ENCODE measurements at places on chromosomes 2 and 18. TPM values are rescaled to one million over a fixed set of nuclear protein-coding genes. Genes with fewer than 3 reads are reported as not detected.

The GREB1 gene
- 0.51 TPM for total RNA-seq

- no peak for DNase-seq
These were observed 91.5 kb upstream of the SLC8A1 start for GRCh38 chr2:40543381-40543780.

DNA sequence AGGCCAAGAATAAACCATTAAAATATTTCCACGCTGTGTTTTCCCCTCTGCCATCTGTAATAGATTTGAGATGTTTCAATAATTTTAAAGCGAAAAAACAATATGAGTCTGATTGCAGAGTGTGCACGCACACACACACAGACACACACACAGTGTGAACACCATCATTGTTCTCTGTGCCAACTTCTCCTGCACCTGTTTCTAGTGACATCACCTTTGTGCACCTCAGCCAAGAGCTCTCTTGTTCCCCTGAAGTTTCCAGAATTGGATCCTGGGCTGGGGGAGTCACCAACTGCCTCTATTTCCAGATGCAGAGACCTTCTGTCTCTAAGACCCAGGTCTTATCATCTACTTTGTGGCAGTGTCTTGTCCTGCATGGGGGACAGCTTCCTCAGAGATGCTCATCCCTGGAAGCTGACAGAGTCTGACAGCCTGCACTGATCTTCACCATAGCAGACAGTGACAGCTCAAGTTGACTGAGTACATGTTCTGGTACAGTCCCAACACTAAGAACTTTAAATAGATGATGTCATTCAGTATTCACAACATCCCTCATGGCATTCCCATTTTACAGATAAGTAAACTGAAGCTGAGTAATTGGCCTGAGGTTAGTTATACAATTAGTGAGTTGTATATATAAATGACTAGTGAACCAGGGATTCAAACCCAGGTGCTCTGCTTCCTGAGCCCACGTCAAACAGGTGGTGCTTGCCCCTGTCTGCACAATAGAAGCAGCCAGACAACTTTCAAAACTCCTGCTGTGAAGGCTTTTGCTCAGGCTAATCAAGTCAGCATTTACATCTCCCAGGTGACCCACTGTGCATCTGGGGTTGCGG is 39.4 kb downstream of the ACOXL start:
- DNase-seq, result no peak

- DNase-seq, result no peak
These were observed 145.9 kb downstream of the KLHL29 start for GRCh38 chr2:23530909-23531276.

DNA sequence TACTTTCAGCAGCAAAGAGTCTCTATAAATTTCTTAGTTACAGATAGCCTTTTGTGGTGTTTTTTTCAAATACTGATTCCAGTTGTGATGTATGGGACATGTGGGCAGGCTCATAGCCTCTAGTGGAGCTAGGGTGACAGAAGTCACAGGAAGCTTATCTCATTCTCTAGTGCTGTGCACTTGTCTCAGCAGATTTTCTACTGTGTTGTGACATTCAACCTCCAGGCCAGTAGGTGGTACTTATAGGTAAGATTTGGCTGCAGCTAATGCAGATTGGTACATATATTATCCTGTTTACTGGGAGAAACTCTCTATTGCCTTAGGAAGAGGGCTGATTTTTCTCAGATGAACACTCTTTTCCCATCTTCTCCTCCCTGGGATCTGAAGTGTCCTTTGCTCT is 176.2 kb downstream of the CALCRL start:
- no peak for DNase-seq

DNA sequence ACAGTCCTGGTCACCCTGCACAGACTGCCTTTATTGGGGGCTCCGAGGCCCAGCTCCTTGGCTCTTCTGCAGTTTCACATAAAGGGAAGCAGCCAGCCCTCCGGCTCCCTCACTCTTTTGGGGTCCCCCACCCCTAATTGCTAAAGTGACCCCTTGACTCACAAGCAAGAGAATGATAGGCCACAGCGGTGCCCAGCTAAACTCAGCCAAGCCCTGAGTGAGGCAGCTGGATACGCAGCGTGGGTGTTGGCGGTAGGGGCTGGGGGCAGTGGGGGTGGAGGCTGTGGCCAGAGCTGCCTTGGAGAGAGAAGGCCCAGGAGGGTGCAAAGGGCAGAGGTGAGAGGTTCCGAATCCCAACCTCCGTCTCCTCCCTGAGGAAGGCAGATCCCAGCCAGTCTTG is 25.5 kb upstream of the ALPP start:
- DNase-seq, result no peak

The CCDC148 gene
- 1.0 TPM for total RNA-seq

The RAB6C gene
- total RNA-seq, result not detected

GRCh38 chr2:127859712-127860085 is 1.7 kb upstream of the POLR2D start:
- DNase-seq, result no peak

DNA sequence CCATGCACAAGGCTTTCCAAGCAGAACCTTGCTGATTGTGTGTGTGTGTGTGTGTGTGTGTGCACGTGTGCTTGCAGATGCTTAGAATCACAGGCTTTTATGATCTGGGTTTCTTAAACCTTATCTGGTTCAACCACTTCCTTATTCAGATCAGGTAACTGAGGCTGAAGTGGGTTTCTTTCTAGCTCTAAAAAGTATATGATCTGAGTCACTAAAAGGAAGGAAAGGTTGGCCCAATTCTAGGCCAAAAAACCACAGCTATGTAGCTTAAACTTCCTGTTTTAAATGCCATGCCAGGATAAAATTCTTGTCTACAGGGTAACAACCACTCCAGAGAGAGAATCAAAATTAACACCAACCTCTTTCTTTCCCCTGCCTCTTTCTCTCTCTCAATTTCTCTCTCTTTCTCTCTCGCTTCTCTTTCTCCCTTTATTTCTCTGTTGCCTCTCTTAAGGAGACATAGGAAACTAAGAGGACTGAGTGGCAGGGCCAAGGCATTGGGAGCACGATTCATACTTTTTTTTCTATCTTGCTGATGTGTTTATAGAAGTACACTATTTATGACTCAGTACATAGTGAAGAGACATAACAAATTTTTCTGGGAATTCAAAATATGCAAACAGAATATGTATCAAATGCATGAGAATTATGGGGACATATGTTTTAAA is 140.3 kb downstream of the TRIB2 start:
- DNase-seq, result peak; percentile 95

DNA sequence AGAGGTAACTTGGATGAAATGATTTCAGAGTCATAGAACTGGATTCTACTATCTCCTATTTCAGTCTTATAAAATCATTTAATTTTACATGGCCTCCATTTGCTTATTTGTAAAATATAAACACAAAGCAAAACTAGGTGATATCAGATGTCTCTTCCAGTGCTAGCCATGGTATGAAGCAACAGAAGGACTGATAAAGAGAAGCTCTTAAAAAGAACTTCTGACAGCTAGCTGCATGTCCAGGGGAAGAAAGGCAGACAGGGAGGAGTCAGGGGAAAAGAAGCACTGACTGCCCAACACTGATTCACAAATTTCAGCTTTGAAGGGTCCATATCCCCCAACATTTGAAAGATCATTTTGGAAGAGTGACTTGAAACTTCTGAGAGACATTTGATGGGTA is 6.4 kb downstream of the SLC8A1 start:
- DNase-seq, result no peak

DNA sequence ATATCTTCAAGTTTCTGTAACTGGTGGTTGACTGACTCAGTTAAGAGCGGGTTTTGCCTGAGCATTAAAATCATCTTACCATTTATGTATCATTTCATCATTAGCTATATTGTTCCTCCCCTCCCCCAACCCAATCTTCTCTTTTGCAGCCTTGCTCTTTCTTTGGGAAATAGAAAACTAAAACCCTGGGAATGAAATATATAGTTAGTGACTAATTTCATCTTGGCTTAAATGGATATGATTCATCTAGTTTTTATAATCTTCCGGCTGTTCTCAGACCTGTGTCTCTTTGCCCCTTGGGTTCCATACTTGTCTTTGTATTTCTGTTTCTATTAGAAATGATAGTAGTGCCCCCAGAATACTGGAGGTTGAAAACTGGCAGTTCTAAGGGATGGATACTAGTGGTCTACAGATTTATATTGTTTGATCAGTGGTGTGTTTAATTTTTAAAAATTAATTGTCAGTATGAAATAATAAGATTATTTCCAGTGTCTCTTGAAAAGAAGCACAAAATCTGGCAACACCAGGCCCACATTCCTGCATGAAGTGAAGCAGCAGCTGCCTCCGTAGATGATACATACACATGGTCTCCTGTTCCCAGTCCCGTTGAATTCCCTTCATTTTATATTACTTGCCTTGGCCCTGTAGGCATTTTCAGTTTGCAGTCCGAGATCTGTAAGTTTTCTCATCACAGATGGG is 44.5 kb downstream of the PHLPP1 start:
- DNase-seq, result peak; percentile 71

The MEP1B gene
- total RNA-seq, result under 0.01 TPM

DNA sequence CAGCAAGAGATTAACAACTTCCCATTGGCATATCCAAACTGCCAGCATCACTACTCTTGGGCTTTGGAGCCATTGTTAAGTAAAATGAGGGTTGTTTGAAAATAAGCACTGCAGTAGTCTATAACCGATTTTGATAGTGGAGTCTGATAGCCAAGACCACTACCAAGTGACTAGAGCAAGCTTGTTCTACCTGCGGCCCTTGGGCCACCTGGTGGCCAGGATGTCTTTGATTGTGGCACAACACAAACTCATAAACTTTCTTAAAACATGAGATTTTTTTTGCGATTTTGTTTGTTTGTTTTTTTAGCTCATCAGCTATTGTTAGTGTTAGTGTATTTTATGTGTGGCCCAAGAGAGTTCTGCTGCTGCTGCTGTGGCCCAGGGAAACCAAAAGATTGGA is 11.0 kb downstream of the UBE2E3 start:
- no peak for DNase-seq

The RGPD6 gene
- total RNA-seq, result 22.6 TPM

DNA sequence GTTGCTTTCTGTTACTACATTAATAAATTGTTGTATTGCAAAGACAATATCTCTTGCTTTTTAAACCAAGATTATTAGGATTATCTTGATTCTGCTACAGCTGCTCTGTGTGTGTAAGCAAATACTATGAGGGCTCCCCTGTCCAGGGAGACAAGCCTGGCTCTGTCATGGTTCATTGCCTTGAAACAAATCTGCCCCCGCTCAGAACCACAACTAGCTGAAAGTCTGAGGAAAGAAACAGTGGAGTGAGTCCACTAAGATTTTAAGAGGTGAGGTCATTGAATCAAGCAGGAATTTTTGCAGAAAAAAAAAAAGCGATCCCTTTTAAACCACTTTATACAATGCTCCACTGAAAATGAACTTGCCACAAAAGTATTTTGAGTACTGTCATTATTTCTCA is 30.8 kb upstream of the LRRTM4 start:
- DNase-seq, result no peak

- no peak for DNase-seq
These were observed 154.0 kb downstream of the CLIP4 start for GRCh38 chr2:29269095-29269764.

DNA sequence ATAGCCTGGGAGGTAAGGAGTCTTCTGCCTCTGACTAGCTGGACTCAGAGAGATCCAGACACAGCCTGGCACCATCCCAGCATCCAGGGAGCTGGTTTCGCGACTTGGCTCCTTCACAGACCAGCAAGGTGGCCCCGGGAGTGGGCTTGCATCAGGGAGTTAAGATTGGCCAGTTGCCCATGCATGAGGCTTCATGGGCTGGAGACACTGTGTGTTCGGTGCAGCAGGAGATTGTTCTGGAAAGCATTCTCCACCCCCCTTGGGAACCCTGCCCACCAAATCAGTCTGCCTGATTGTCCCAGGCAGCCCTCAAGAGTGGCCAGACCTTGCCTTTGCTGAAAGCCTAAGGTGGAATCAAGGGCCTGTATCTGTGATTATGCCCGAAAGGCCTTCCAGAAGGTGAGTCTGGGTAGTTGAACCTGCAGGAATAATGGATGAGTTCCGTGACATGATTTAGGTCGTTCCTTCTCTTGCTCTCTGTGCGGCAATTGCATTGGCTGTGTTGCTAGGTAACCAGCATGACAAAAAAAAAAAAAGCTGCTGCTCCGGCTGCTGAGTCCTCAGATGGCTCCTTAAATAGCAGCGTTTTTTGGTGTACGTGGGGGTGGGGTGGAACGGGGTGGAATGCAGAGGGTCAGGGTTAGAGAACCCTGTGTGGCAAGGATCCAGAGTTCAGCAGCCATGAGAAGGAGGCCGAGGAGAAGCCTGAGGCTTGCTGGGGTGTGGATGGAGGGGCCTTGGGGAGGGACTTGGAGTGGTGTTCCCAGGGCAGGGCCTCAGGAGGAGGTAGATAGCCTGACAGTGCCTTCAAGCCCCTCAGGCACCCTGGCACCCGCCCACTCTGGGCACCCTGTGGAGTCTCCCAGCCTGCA is 93.0 kb upstream of the MCFD2 start:
- peak; percentile 75 for DNase-seq

- DNase-seq, result no peak
These were observed 50.0 kb downstream of the XRCC5 start for GRCh38 chr2:216159144-216159543.

DNA sequence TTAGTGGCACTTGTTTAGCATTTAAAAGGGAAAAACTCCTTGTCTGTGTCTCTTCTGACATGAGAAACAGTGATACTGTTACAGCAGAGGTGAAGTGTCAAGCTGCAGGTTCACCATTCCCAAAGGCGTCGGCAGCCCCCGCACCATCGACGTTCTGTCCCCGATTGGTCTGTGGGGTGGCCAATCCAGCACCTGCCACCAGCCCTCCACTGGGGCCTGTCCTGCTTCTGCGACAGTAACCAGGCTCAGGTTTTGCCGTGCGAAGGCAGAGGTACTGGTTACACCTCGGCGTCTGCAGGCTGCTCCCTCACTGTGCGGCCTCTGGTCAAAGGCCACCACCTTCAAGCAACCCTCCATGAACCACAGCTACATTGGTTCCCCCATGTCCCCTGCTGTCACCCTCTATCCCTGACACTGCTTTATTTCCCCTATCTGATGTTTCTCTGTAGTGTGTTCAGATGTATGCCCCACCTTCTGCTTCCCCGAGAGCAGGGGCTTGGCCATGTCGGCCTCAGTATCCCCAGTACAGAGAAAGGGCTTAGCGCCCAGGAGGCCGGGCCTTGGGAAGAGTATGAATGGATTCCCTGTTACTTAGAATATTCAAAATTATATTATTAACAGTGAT is 8.6 kb upstream of the ESPNL start:
- no peak for DNase-seq

DNA sequence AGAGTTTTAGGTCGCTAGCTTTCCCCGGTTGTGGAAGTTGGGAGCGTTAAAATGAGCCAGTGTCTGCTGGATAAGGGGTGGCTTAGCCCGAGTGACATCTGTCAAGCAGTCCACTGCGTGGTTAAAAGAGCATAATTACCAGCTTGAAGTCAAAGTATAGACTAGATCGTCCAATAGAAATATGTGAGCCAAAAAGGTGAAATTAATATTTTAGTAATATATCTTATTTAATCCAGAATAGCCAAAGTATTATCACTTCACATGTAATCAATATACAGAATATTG is 654 bp downstream of the COMMD1 start:
- no peak for DNase-seq

The RFTN2 gene
- total RNA-seq, result 10.2 TPM

The GNAL gene
- 0.77 TPM for total RNA-seq

The ACTG2 gene
- total RNA-seq, result 4.1 TPM

The CELF4 gene
- total RNA-seq, result not detected

The NT5C1B gene
- total RNA-seq, result not detected
